ENCODE measurements at places on chromosomes 11 and 22.

GRCh38 chr11:76802151-76802550, 19.0 kb downstream of the TSKU start:
- no peak for DNase-seq

DNA sequence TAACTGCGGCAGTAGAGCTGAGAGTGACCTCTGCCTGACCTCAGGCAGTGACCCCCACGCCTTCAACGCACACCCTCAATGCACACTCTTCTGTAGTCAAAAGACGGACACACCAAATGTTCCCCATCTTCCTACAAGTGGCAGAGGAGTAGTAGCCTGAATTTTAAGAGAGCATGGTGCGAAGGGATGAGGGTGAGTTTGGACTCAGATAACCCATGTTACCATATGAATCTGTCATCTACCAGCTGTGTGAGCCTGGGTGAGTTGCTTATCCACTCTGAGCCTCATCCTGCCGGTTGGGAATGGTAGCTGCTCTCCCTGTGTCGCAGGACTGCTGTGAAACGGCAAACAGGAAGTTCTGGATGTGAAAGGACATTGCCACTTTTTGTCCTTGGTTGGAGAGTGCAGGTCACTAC, 20.6 kb upstream of the ROBO3 start:
- DNase-seq = no peak

- no peak for DNase-seq
These were observed 81.9 kb downstream of the PPP2R1B start for GRCh38 chr11:111684251-111684650.

DNA sequence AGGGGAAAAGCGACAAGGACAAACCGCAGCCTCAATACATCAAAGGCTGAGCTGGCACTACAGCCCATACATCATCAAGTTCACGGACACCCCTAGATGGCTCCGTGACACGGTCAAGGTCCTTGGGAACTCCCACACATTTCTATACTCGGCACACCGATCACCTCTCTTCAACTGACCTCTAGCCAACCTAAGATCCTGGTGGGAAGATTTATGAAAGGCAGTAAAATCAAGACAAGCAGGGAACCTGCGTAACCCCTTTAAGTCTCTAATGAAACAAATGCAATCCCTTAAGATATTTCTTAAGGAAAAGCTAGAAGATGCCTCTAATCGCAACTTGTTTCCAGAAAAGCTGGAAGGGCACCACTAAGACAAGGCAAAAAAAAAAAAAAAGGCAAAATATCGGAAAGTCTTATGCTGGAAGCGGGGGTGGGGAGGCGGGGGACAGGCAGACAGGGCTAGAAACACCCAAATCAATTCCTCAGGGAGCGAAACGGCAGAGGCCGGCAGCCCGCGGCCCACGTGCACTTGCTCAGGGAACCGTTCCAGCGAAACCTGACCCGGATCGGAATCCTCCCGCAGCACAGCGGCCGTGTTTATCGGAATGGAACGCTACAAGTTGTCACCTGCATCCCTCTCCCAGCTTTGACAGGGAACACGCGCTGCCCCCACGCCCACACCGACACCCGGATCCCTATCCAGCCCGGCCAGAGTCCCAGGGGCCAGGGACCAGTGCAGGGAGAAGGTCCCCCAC, 1.4 kb downstream of the ARHGAP20 start:
- no peak for DNase-seq

GRCh38 chr22:23063539-23064380, 6.6 kb upstream of the GNAZ start:
- no peak for DNase-seq

- no peak for DNase-seq
These were observed 28.7 kb downstream of the AMOTL1 start for GRCh38 chr11:94796863-94797262.

GRCh38 chr22:39332441-39333064, 13.1 kb upstream of the RPL3 start:
- no peak for DNase-seq

GRCh38 chr22:29454276-29454675, 15.9 kb downstream of the RFPL1 start:
- DNase-seq = no peak

GRCh38 chr22:20111045-20111688, 4.7 kb upstream of the RANBP1 start:
- DNase-seq = no peak
